Activated T-helper 1 cell treated with anti-CD3 and anti-CD28 coated beads, Interleukin-2, amount 50 U/mL, for 16 hours (primary cell): ENCODE measurements at places on chromosomes 1 and 21.

GRCh38 chr1:172875892-172876291, 174.8 kb downstream of the TNFSF18 start:
- no peak for DNase-seq

DNA sequence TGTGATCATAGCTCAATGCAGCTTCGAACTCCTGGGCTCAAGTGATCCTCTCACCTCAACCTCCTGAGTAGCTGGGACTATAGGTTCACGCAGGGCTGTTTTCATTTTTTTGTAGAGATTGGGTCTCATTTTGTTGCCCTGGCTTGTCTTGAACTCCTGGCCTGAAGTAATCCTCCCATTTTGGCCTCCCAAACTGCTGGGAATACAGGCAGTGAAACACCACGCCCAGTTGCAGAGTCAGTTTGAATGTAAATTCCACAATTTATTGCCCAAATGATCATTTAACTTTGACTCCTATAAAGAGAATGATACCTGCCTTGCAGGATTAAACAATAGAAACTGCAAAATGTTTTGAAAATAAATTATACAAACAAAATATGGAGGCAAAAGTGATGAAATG, 10.7 kb downstream of the GOLPH3L start:
- DNase-seq, result no peak

DNA sequence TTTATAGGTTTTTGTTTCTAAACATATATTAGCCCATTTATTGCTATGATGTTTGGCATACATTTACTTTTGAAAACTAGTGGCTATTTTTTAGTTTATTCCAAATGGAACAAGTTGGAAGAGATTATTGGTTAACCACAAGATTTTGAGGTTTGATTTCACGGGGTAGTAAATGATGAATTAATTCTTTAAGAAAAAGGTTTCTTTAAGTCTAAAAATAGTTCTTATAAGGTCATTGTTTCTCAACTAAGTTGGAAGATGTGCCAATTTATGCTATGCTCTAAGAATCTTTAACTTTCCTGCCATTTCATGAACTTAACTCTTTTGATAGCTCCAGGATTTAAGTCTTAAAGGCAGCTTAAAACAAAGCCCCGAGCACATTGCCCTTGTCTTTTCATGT, 183.8 kb downstream of the LMO4 start:
- DNase-seq, result no peak

DNA sequence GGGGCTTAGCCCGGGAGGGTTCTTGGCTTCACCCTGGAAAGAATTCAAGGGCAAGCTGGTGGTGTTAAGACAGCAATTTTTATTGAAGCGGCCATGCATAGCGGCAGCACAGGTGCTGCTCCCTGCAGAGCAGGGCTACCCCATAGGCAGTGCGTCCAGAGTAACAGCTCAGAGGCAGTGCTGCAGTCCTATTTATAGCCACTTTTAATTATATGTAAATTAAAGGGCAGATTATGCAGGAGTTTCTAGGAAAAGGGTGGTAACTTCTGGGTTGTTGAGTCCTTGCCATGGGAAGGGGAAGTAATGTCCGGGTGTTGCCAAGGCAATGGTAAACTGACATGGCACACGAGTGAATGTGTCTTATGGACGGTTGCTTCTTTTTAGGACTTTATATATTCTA, 57.0 kb downstream of the VPS26C start:
- no peak for DNase-seq

GRCh38 chr1:212611000-212611948, 2.7 kb downstream of the ATF3 start:
- DNase-seq, result no peak

DNA sequence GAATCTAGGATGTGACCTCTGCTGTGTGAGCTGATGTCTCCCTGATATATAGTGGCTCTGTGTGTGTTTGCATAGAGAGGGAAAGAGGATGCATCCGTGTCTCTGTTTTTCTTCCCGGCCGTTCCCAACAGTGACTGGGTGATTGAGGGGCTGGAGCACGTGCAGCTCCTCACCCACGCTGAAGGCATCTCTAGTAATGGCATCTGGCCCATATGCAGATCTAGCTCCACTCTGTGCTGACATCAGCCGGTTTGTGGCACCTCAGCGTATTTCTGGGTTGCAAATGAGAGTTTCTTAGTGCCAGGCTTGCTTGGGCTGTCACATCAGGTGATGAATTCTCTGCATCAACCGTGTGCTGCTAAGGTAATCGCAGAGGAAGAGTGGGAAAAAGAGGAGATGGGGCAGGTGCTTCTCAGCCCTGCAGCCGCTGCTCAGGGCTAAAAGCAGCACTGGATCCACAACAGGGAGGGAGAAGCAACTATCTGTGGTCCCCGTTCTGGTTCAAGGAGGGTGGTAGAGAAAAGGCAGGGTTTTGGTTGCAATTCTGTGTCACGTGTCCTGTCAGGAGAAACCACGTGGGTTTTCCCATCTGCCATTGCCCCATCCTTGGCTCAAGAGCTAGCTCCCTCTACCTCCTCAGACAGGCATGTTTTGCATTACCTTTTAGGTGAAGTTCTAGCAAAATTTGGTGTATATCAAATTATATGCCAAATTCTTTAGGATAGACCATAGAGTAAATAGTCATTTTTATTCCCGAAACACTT, 282.9 kb downstream of the PBX1 start:
- DNase-seq, result no peak

GRCh38 chr1:102546251-102546650, 549.5 kb upstream of the OLFM3 start:
- DNase-seq, result no peak

DNA sequence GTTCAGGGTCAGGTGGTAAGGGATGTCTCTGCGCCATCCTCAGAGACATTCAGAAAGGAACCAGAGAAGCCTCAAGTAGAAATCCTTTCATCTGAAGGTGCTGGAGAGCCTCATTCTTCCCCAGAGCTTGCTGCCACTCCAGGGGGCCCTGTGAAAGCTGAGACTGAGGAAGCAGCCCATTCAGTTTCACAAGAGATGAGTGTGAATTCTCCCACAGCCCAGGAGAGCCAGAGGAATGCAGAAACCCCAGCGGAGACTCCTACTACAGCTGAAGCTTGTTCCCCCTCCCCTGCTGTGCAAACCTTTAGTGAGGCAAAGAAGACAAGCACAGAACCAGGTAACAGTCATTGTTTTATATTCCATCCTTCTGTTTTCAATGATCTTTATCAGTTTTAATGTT, 38.7 kb downstream of the ZBTB40 start:
- DNase-seq, result no peak

DNA sequence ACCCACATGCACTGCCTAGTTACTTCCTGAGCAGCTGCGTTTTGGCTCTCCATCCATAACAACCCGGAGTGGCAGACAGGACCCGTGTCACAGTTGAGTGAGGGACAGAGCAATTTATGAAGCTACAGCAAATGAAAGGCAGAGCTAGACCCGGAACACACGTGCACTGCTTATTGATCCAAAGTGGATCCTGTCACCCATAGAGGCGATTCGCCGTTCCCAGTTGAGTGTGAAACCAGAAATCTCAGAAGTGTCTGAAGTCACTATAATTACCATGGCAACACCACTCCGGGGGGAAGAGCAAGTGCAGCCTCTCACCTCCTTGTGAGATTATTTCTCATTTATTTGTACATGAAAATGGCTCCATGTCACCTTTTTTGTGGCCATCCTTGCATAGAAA, 365.2 kb downstream of the DSCAM start:
- no peak for DNase-seq

DNA sequence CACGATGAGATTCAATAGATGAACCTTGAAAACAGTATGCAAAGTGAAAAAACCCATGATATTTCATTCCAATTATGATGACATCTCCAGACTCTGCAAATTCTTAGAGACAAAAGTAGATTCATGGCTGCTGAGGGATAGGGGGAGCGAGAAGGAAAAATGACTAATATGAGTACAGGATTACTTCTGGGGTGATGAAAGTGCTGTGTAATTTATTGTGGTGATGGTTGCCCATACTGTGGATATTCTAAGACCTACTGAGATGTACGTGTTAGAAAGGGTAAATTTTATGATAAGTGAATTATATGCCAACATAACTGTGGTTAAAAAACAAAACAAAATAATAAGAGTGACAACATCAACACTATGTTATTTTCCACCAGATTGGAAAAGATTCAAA, 18.9 kb upstream of the RGS7 start:
- DNase-seq, result no peak

GRCh38 chr1:36924282-36924811, 110.0 kb downstream of the GRIK3 start:
- no peak for DNase-seq

- DNase-seq, result no peak
Observed at GRCh38 chr1:221625026-221625425, 116.9 kb downstream of the DUSP10 start.

DNA sequence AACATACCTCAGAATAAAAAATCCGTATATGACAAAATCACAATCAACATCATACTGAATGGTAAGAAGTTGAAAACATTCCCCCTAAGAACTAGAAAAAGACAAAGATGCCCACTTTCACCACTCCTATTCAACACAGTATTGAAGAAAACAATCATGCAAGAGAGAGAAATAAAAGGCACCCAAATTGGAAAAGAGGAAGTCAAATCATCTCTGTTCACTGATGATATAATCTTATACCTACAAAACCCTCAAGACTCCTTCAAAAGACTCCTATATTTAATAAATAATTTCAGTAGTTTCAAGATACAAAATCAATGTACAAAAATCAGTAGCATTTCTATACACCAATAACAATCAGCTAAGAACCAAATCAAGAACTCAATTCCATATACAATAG, 14.7 kb downstream of the PGLYRP4 start:
- DNase-seq, result no peak

DNA sequence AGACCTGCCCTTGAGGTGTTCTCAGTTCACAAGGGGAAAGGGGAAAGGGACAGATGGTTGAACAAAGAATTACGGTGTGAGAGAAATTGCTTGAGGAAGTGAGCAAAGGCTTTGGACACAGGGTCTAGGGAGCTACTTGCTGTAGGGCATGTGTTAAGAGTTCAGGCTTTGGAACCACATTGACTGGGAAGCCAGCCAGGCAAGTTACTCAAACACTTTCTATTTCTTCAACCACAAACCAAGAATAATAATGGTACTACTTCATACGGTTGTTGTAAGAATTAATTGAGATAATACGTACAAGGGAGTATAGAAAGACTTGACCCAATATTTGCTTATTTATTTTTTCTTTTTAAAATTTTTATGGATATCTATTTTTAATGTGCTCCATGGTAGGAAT, 26.6 kb downstream of the AK4 start:
- DNase-seq, result no peak

- peak; percentile 65 for DNase-seq
Observed at GRCh38 chr1:212414328-212415106, at the start of gene PACC1. Gene PACC1, minus strand, starts transcription at chr1:212414886. Its CDS starts 129 bp downstream, at chr1:212414757.

DNA sequence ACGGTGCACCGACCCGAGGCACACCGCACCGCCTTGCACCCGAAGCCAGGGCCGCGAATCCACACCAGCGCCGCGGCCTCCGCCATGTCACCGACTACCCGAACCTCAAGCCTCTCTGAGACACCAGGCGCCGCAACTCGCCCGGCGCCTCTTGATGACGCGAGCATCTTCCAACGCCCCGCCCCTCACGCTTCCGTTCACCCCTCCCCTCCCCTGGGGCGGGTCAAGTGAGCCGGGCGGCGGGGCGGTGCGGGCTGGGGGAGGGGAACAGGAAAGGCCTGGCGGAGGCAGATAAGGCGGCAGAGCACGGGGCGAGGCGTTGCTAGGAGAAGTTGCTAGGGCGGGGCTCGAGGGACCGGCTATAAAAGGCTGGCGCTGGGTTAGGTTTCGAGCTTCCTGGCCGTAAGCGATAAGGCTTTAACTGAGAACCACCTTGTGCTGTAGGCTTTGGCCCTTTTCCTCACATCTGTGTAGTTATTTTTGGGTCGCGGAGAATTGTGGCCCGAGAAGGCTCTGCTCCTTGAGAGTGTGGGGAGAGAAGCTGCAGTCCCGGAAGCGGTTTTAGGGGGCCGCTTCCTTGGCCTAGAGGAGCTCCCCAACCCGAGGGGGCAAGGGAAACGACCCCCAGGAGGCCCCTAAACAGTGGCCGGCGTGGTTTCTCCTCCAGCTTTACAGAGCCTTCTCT, at the start of gene SDE2:
SDE2 (minus strand) TSS at position 117 of the 685 bp plus-strand sequence; CDS start at position 86, 31 bp downstream.
- DNase-seq, result peak; percentile 99

- DNase-seq, result no peak
Observed at GRCh38 chr21:28856588-28857250, 136.0 kb downstream of the LTN1 start.

- no peak for DNase-seq
Observed at GRCh38 chr1:85224734-85225623, 24.2 kb upstream of the SYDE2 start.

- DNase-seq, result no peak
Observed at GRCh38 chr1:94395748-94396309, 22.4 kb upstream of the ABCD3 start.

DNA sequence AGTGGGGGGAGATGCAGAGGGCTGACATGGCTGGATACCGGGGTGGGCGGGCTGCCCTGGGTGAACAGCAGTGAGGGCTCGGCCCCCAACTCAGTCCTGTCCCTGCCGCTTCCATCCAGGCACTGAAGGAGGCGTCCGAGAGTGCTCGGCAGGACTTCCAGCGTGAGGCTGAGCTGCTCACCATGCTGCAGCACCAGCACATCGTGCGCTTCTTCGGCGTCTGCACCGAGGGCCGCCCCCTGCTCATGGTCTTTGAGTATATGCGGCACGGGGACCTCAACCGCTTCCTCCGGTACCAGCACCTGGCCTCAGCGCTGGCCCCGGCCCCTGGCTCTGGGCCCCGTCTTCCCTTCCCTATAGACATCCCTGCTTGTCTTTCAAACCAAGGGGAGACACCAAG, 15.6 kb downstream of the NTRK1 start:
- DNase-seq, result no peak

GRCh38 chr1:183105449-183105848, 80.6 kb upstream of the LAMC2 start:
- DNase-seq, result no peak

DNA sequence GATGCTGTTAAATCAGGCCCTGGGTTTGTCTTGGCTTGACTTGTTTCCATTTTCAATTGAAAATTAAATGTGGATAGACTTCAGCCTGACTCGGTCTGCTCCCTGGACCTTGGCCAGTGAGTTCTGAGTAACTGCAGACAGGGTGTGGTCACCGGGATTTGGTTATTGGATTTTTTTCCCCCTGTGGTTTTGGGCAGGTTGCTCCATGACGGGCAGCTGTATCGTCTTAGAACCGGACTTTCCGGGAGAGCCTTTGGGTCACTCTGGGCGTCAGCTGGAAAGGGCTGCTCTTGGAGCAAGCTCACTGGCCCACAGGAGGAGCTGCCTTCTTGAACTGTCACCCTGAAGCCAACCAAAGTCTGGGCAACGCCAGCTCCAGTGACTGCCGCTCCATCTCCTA, 75.0 kb downstream of the CLIC6 start:
- no peak for DNase-seq

- no peak for DNase-seq
Observed at GRCh38 chr1:65840683-65841082, 48.0 kb downstream of the PDE4B start.

DNA sequence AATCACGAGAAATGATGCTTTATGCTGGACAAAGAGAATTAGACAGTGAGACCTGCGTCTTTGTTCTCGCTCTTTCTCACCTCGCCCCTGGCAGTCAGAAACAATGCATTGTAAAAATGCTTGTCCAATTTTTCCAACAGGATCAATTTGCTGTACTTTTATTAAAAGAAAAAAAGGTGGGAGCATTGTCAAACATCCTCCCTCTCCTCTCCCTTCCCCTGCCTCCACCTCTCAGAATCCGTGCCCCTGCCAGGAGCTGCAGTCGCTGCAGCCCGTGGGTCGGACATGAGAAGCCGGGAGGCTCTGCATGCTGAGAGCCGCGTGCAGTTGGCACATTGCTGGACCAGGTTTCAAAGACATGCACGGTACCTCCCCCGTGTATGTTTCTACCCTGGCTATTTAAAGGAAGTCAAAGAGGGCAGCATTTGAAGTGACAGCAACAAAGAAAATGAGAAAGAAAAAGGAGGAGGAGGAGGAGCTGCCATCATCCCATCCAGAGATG, 161.0 kb upstream of the KAZN start:
- no peak for DNase-seq

GRCh38 chr1:228751360-228752098, 16.2 kb downstream of the RHOU start:
- DNase-seq, result no peak
